ENCODE measurements at places on chromosomes 12 and 14. TPM values are rescaled to one million over a fixed set of nuclear protein-coding genes. Genes with fewer than 3 reads are reported as not detected.

Gene CCDC177
- polyA plus RNA-seq: 0.18 TPM

Gene CFAP251
- polyA plus RNA-seq: 0.70 TPM

Gene HOXC5
- polyA plus RNA-seq: not detected

Gene KRT74
- polyA plus RNA-seq: not detected

Gene RNASE7
- not detected for polyA plus RNA-seq

Gene CLEC2A
- not detected for polyA plus RNA-seq

Gene ABCC9
- polyA plus RNA-seq: 0.02 TPM

Gene FGF6
- not detected for polyA plus RNA-seq

Gene DDX47
- 41.6 TPM for polyA plus RNA-seq

Gene SLC17A8
- 0.05 TPM for polyA plus RNA-seq

Gene HPD
- not detected for polyA plus RNA-seq

Gene PITPNM2
- polyA plus RNA-seq: 0.28 TPM

Measured in GM23338 (cell line).